ENCODE measurements at places on chromosomes 7 and 10. TPM values are rescaled to one million over a fixed set of nuclear protein-coding genes. Genes with fewer than 3 reads are reported as not detected.

The FGF8 gene
- total RNA-seq, result 0.26 TPM

The ZP3 gene
- total RNA-seq, result 12.8 TPM

The FEZF1 gene
- not detected for total RNA-seq

The TMEM176B gene
- total RNA-seq, result not detected

The ALOX5 gene
- 0.13 TPM for total RNA-seq

The FAM25C gene
- total RNA-seq, result not detected

The MYL10 gene
- not detected for total RNA-seq

The STEAP4 gene
- 3.9 TPM for total RNA-seq

The PTPRN2 gene
- 2.8 TPM for total RNA-seq

All from bronchial epithelial cell (primary cell).